ENCODE measurements at places on chromosomes 4 and X.

DNA sequence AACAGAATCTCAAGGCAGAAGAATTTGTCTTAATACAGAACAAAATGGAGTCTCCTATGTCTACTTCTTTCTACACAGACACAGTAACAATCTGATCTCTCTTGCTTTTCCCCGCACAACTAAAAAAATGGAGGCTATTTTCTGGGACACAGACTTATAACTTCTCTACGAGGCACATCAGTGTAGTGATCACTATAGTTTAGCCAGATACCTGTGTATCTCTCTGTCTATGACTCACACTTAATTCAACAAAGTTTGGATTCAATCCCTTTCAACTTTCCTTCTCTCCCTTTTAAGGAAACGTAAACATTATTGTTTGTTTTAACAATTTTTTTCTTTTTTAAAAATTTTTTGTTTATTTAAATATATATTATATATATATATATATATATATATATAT, 29.4 kb downstream of the APELA start:
- DNase-seq, result no peak

GRCh38 chrX:23838953-23839352, 56.0 kb downstream of the SAT1 start:
- DNase-seq, result no peak

DNA sequence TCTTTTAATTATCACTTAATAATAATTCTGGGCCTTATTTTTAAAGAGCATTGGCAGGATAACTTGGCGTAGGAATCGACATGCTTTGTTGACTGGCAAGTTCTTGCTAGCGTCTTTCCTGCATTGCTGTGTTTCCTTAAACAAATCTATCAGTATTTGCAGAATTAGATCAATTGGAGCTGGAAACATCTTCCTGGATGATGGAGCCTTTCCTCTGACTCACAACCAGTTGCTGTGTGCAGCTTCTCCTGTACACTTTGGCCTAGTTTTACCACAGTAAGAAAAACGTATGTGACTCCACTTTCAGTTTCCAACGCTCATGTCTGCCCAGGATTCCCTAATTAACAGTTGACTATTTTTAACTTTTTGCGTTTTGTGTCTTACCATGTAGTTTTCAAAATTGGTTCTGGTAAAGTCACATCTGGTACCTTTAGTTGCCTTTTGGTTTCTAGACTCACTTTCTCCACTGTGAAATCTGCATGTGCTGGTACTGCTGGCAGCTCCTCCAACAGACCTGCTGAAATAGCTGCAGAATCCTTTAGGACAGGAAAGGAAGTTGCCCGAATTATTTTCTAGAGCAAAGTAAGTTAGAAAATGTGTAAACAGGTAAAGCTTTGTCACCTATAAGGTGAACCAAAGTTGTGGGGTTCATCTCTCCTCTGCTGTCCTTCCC, 553.2 kb upstream of the FAT1 start:
- no peak for DNase-seq

DNA sequence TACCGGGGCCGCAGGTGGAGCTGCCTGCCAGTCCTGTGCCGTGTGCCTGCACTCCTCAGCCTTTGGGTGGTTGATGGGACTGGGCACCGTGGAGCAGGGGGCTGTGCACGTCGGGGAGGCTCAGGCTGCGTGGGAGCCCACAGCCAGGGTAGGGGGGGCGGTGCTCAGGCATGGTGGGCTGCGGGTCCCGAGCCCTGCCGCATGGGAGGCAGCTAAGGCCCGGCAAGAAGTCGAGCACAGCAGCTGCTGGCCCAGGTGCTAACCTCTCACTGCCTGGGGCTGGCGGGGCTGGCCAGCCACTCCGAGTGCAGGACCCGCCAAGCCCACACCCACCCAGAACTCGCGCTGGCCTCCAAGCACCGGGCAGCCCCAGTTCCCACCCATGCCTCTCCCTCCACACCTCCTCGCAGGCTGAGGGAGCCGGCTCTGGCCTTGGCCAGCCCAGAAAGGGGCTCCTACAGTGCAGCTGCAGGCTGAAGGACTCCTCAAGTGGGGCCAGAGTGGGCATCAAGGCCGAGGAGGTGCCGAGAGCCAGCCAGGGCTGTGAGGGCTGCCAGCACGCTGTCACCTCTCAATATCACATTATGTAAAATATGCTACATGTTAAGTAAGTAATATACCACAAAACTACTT, 104.1 kb downstream of the COX7B2 start:
- DNase-seq, result no peak

- DNase-seq, result no peak
Observed at GRCh38 chr4:185638093-185638492, 102.8 kb upstream of the PDLIM3 start.

DNA sequence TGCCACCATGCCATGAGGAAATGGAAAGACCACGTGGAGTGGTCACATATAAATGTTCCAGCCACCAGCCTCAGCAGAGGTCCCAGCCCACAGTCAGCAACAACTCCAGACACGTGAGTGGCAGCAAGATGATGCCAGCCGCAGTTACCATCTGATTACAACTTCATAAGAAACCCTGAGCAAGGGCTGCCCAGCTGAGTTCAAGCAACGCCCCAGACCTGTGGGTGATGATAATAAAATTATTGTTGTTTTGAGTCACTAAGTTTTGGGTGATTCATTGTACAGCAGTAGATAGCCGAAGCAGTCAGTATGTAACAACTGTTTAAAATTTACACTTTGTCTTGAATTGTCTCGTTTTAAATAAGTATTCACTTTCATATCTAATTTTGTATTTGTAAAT, 5.8 kb upstream of the CCNG2 start:
- DNase-seq, result no peak

- DNase-seq, result no peak
Observed at GRCh38 chr4:138707746-138708677, 307.6 kb upstream of the NOCT start.

Data from thyroid gland (tissue), 4 donors.